T-helper 2 cell treated with Interferon-gamma antibody and Interleukin-4, amounts not matched to agents 5 μg/mL and 100 μg/mL, for 36 hours (primary cell): ENCODE measurements at places on chromosomes 12 and 14.
A peak's percentile ranks its signal among the peaks of the same experiment; 100 is the strongest.

GRCh38 chr14:83171761-83172160, 1638.1 kb upstream of the SEL1L start:
- H3K36me3 ChIP-seq, result no peaks in the 10 kb centered on the region
- H3K4me1 ChIP-seq, result no peaks in the 10 kb centered on the region
- H3K27ac ChIP-seq, result no peak overlapping the region
- no peak overlapping the region for H3K4me3 ChIP-seq
- no peak for DNase-seq

GRCh38 chr14:44388306-44388705, 118.8 kb downstream of the FSCB start:
- no peak for DNase-seq
- H3K4me1 ChIP-seq, result no peaks in the 10 kb centered on the region
- H3K27ac ChIP-seq, result no peak overlapping the region
- H3K36me3 ChIP-seq, result no peaks in the 10 kb centered on the region
- no peak overlapping the region for H3K4me3 ChIP-seq
- H3K27me3 ChIP-seq, result no peaks in the 10 kb centered on the region

DNA sequence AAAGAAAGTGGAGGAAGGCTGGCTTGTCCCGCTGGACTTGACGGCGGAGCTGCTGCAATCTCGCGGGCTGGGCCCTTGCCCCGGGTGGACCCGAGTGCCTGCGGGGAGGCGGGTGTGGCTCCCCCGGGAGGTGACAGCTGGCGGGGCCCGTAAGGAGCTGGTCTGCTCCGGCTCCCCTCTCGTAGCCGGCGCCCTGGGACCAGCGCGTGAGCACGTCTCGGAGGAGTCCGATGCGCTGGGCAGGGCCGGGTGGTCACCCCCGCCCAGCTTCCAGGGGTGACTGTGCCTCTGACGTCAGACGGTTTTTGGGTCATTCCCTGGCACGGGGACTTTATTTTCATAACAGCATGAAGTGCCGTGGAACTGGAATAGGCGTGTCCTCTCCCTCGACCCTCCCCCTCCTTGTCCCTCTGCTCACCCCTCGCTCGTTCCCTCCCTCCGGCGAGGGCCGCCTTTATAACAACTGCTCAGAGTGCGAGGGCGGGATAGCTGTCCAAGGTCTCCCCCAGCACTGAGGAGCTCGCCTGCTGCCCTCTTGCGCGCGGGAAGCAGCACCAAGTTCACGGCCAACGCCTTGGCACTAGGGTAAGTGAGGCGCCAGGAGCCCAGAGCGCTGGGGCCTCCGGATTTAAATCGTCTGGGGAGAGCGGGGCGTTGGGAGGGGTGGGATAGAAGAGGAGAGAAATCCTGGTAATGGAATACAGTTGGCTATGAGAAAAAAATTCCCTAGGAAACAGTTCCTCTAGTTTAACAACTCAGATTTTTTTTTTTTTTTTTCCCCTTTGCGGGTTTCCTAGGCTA, at the start of gene GPRC5A:
Gene GPRC5A (plus strand): TSS at position 483 of the 801 bp plus-strand sequence. CDS start 16,688 bp downstream, outside the sequence.
- H3K27ac ChIP-seq, result no peak within 1 kb of the TSS
- H3K36me3 ChIP-seq, result no peaks in the 10 kb centered on the region
- peaks cover 48% of the 10 kb centered on the region for H3K27me3 ChIP-seq
- peak; percentile 30 for DNase-seq
- peaks cover 5% of the 10 kb centered on the region for H3K4me1 ChIP-seq

- H3K36me3 ChIP-seq, result no peaks in the 10 kb centered on the region
- no peak overlapping the region for H3K27ac ChIP-seq
- H3K4me1 ChIP-seq, result peaks cover 10% of the 10 kb centered on the region
- H3K27me3 ChIP-seq, result peaks cover 1% of the 10 kb centered on the region
- H3K4me3 ChIP-seq, result no peak overlapping the region
- peak; percentile 40 for DNase-seq
Measured at GRCh38 chr14:66998013-66998412, 191.2 kb upstream of the GARIN2 start.

- no peak for DNase-seq
- no peak overlapping the region for H3K27ac ChIP-seq
- H3K36me3 ChIP-seq, result peaks cover 35% of the 10 kb centered on the region
- H3K4me1 ChIP-seq, result peaks cover 5% of the 10 kb centered on the region
- no peaks in the 10 kb centered on the region for H3K27me3 ChIP-seq
Measured at GRCh38 chr14:45125754-45126153, 8.5 kb downstream of the FKBP3 start.

GRCh38 chr12:10717410-10717809, 5.7 kb downstream of the YBX3 start:
- DNase-seq, result no peak
- no peak overlapping the region for H3K27ac ChIP-seq
- no peak overlapping the region for H3K4me3 ChIP-seq

DNA sequence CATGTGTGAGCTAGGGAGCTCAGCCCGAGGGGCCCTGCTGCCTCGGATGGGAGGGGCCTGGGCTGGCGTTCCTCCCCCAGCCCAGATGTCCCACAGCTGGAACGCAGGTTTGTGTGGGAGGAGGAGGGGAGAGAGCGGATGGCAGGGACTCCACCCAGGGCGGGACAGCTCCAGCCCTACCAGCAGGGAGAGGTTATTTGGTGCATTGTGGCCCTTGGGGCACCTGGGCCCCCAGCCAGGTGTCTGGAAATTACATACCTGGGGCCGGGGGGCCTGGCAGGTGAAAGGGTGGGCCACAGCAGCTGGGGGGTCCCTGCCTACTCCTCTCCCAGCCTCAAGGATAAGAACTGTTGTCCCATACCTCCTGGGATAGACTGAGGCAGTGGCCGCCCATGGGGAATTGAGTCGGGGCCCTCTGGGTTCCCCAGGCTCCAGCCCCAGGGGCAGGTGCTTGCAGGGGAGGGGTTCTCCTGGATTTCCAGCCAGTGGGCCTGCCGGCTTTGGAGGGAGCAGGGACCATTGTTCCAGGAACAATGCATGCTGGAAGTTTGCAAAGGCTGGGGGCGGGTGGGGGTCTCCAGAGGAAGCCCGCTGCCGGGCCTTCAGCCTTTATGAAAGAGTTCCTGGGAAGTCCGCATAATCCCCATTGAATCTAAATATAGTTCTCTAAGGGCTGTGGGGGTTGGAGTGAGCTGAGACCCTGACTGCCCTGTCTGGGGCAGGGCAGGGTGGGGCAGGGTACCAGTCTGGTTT, 1.2 kb downstream of the KIF26A start:
- peaks cover 23% of the 10 kb centered on the region for H3K27me3 ChIP-seq
- no peak overlapping the region for H3K4me3 ChIP-seq
- H3K36me3 ChIP-seq, result no peaks in the 10 kb centered on the region
